ENCODE measurements at places on chromosomes 7 and 10.

- no peak for DNase-seq
Observed at GRCh38 chr7:157944051-157944450, 607.2 kb downstream of the DNAJB6 start.

DNA sequence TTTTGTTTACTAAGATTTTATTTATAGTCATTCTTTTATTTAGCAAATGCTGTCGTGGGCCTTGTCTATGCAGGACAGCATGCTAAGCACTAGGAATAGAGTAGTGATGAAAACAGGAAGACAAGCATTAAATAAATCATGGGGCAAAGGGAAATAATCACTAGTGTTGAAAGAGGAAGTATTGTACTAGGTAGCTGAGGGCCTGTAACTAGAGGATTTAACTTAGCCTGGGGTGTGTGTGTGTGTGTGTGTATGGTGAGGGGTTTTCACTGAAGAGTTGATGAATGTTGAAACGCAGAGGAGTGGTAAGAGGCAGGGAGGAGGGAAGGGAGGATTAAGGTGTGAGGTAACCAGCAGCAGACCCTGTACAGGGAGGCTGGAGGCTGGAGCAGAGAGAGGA is 446.4 kb downstream of the SDK1 start:
- no peak for DNase-seq

DNA sequence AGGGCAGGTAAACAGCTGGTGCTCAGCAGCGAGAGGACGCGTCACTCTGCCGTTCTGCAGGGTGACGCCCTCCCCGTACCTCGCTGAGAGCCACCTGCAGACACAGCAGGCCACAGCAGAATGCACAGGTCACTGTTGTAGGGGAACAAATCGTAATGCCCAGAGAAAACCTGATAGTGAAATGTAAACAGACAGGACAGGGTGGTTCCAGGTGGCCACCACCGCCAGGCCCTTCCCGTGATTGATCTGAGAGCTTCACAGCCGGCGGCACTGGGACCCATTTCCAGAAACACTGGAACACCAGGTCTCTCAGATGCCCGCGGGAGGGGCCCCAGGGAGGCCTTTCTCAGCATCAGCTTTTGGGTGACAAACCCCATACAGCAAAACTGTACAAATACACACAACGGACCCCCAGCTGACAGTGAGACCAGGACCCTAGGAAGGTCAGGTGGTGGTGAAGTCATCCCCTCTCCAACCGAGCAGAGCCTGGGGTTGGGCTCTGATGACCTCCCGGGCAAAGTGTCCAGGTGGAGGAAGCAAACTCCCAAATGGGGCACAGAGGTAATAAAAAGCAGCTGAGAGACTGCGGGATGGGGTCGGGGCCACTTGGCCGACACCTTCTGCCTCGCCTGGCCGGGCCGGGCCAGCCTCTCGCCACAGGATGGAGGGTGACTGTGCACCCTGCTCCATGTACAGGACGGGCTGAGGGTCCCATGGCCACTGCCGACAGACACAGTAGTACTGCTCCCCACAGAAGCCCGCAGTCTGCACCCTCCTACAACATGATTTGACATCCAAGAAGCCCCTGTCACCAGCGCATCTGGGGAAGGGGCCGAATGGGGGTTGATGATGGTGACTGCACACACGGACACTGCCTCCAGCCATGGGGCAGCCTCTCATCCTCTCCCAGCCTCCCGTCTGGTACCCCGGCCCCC is 4.6 kb downstream of the BHLHA15 start:
- DNase-seq: no peak

DNA sequence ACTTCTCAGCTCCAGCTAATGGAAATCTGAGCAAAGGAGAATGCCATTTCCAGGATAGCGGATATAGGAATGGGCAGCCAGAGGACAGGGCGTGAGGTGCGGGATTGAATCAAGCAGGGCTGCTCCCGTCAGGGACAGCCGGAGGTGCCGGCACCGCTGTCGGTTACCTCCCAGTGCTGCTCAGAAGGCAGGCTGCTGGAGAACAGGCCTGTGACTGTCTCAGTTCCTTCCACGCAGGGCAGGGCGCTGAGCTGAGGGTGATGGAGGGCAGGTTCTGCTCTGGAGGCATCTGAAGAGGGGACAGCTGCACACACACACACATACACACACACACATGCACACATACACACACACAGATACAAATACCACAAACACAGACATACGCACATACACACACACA is 111.1 kb downstream of the DOCK1 start:
- DNase-seq: no peak

GRCh38 chr10:20466731-20467130 is 430.4 kb downstream of the NEBL start:
- DNase-seq: no peak
